ENCODE measurements at places on chromosomes 1 and 21.

DNA sequence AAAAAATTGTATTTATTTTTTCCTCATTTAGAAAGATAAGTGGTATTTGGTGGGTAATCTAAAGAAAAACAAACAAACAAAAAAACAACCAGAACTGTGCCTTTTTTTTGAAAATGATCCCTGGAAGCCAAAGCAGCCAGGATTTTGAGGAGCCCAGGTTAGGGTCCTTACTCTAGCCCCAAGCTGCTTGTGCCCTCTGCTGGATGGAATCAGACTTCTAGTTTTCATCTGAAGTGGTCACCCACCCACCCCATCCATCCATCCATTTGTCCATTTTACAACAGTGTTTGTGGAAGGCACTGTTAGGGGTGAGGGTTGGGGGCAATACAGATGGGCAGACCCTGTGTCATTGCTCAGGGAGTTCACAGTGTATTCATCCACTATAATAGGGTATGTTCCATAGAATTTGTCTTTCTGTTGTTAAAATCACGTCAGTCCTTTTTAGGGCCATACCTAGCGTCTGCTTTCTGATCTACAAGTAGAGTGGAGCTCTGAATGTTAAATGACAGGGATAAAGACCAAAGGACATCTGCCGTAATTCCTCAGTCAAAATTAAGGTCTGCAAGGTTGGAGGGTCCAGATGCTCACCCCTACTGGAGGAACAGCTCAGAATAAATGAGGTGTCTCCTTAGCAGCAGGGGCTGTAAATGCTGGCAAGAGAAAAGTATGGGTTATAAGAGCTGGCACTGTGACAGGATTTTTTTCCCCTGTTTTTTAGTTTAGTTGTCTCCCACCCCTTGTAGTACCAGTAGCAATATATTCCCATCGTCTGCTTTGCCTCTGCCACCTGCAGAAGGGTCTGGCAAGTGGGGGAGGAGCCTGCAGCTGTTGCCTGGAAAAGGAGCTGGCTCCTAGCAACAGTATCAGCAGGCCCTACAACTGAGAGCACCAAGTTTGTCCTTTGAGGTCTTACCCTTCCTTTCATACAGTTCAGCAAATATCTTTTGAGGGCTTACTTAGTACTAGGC is 3.2 kb downstream of the LRRC42 start:
- DNase-seq, result no peak

DNA sequence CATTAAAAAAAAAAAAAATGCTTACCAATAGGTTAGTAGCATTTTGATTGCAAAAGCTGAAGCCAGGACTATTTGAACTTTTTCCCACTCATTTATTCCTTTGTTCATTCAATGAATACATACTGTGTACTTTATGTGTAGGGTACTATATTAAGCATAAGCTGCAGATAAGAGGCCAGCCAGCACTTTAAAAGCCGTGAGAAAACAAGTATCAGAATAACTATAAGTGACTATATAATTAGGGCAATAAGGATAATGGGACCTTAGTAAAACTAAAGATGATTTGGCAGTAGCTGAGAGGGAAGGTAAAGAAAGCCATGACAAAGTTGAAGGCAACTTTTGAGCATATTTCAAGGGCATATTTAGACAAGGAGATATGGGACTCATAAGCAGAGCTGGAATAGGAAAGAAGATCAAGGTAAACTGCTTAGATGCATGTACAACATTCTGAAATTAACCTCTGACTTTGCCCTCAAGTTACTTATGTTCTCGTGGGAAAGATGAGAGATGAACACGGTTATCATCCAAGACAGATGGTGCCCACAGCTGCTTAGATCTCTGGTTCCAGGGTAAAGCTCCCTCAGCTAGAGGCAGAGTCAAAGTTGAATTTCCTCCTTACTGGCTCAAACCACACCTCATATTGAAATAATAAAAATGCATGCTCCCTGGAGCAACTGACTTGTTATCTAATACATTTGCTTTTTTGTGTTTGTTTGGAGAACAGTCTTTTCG is 44.0 kb upstream of the FMO2 start:
- peak; percentile 59 for DNase-seq

- no peak for DNase-seq
These were observed 313.0 kb upstream of the PLXNA2 start for GRCh38 chr1:208557046-208557722.

- DNase-seq, result no peak
These were observed 811.3 kb upstream of the ADGRL2 start for GRCh38 chr1:80989455-80989854.

- no peak for DNase-seq
These were observed 4.9 kb upstream of the ABCA4 start for GRCh38 chr1:94125551-94126514.

- DNase-seq, result no peak
These were observed 50.2 kb downstream of the PRRX1 start for GRCh38 chr1:170714163-170714562.

DNA sequence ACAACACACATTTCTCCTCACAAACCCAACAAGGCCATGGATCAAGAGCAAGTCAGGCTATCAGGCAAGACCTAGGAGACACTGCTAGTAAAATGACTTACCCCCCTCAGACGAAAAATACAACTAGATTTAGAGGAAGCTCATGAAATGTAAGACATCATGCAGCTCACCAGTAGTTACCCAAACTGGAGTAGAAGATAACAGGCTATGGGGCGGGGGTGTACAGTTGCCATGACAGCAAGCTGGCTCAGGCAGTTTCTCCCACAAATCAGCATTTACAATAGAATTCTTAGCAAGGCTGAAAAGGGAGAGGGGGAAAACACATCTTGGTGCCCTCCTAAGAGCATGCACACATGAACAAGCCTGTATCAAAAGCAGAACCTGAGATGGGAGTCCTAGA is 13.9 kb downstream of the TPM3 start:
- DNase-seq, result no peak
